ENCODE measurements at places on chromosomes 7 and 10. TPM values are rescaled to one million over a fixed set of nuclear protein-coding genes. Genes with fewer than 3 reads are reported as not detected.

- no peak for DNase-seq
These were observed 22.1 kb upstream of the PDE1C start for GRCh38 chr7:32092346-32092745.

GRCh38 chr7:36684954-36685353 lies 39.3 kb downstream of the AOAH start:
- no peak for DNase-seq

Gene OR2A42
- 0.15 TPM for total RNA-seq

GRCh38 chr7:103937680-103938079 lies 51.8 kb downstream of the RELN start:
- no peak for DNase-seq

DNA sequence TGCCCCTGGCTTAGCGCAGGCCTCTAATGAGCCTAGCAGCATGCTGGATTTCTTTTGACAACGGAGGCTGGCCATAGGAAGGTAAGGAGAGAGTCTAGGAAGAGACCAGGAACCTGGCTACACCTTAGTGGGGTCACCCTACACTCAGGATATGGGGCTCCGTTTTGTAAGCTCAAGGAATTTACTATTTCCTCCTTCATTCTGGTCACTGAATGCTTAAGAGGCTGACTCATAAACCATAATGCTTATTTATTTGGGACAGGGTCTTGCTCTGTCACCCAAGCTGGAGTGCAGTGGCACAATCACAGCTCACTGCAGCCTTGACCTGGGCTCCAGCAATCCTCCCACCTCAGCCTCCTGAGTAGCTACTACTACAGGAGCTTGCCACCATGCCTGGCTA lies 38.4 kb downstream of the CARD11 start:
- DNase-seq, result no peak
